RWPE2 (cell line): ENCODE measurements at places on chromosomes 7 and 10.

- no peak for DNase-seq
Observed at GRCh38 chr7:25288556-25289307, 60.4 kb upstream of the NPVF start.

GRCh38 chr10:62735464-62736167 is 68.9 kb upstream of the ADO start:
- DNase-seq: no peak

GRCh38 chr7:91945476-91945875 is 4.8 kb downstream of the AKAP9 start:
- DNase-seq: no peak

GRCh38 chr10:132479603-132480221 is 57.9 kb upstream of the INPP5A start:
- DNase-seq: peak; percentile 32

- DNase-seq: no peak
Observed at GRCh38 chr7:43170571-43170970, 58.1 kb downstream of the HECW1 start.

DNA sequence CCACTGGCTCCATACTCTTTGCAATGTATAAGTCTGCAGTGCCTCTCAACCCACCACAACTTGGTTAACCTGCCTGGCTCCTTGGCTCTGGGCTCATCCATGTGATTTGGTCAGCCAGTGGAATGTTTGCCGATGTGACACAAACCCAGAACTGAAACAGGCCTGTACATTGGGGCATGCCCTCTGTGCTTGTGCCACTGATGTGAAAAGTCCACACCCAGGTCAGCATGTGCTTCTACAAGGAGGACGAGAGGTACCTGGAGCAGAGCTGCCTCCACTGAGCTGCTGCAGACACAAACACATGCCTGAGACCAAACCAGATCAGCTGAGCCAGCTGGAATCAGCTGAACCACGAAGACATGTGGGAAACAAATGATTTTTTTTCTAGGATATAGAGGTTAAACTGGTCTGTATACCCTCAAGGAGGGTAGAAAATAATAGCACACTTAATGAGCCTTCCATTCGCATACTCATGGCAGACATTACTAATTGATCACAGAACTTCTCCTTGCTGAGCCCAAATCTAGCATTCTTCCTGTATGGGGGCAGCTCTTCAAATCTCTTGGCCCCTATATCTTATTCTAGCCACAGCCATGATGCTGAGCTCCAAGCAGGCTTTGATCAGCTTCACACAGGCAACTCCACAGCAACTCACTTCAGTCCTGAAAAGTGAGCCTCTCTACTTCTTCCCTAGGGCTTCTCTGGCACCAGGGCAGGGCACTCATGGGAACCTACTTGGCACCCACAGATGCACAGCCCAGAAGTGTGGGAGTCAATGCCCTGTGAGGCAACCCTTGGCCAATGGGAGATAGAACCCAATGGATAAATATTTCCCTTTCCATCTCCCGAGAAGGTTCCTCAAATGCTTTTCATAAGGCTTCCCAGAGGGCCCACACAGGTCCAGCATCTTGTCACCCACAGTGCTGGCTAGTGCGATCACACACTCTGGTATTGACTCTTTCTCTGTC is 18.6 kb downstream of the PYROXD2 start:
- no peak for DNase-seq

DNA sequence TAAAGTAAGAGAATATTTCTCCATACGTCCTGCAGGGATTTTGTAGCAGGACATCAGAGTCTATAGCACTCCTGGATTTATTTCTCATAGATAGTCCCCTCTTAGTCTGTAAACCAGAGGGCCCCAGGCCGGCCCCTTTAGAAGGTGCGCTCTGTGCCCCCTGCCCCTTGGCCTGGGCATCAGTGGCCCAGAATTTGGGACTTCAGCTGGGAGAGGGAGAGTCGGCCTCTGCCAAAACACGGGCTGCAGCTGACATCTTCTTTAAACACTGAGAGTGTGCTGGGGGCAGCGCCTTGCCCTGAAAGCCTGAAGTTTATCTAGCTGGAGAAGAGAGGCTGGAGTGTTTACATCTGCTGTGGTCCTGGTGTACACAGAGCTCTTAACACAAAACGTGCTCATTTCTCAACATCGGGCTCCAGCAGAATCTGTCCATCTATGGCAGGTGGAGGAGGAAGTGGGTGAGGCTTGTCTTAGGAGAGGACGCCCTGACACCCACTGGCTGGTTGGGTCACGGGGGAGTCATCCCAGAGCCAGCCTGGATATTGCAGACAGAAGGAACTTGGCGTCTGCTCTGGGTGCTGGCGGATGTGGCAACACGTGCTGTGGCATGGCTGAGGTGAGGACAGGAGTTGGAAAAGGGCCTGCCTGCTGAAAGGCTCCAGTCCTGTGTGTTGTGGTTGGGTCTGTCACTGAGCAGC is 5.0 kb upstream of the TACR2 start:
- DNase-seq: no peak

DNA sequence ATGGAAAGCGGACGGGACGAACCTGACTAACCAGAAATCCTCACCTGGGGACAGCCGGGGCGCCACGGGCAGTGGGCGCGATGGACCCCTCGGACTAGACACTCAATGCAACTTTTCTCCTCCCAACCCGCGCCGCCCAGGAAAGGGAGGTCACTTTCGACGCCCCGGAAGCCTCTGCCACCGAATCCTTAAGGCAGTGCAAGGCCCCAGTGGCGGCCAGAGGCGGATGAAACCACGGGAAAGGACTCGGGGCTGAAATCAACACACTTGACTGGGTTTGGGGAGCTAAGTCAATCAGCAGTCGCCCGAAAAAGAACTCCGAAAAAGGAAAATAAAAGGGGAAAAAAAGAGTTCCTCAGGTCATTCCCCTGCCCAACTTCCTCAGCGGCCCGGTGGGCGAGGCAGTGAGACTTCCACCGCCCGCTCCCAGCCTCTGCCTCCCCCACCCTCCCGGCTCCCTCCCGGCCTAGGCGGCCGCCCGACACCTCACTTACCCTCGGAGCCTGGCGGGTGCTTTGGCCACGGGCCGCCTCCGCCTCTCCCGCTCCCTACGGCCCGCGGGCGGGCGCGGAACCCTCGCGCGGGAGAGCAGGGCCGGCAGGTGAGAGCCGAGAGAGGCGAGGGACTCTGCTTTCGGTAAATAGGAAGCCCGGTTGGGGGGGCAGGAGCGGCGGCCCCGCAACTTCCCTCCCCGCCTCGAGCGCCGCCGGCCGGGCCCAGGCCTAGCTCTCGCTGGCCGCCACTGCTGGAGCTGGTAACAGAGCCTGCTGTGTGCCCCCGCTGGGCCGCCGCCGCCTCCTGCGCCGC is 518 bp downstream of the WAPL start:
- DNase-seq: no peak
